ENCODE measurements at places on chromosomes 3 and 15. TPM values are rescaled to one million over a fixed set of nuclear protein-coding genes. Genes with fewer than 3 reads are reported as not detected.

UNC45A gene
- 101 TPM for total RNA-seq

SERPINI2 gene
- not detected for total RNA-seq

MOBP gene
- under 0.01 TPM for total RNA-seq

CNOT10 gene
- total RNA-seq = 23.4 TPM

MAGEL2 gene
- under 0.01 TPM for total RNA-seq

ST8SIA2 gene
- total RNA-seq = under 0.01 TPM

SERPINI1 gene
- total RNA-seq = 2.9 TPM

ERICH6 gene
- total RNA-seq = under 0.01 TPM

APOD gene
- total RNA-seq = 1.4 TPM

GPR87 gene
- under 0.01 TPM for total RNA-seq

PIERCE2 gene
- 2.1 TPM for total RNA-seq

TAMM41 gene
- total RNA-seq = 3.7 TPM

CLDN16 gene
- total RNA-seq = 0.38 TPM

TLR9 gene
- not detected for total RNA-seq

IL16 gene
- total RNA-seq = not detected

GPR171 gene
- total RNA-seq = not detected

DUOXA2 gene
- total RNA-seq = not detected

ABCF3 gene
- 81.5 TPM for total RNA-seq

SLC12A8 gene
- total RNA-seq = 12.4 TPM

RAB5A gene
- total RNA-seq = 62.0 TPM

GNAT1 gene
- total RNA-seq = not detected

TRPM1 gene
- not detected for total RNA-seq

ALDH1A3 gene
- 287 TPM for total RNA-seq

GADL1 gene
- under 0.01 TPM for total RNA-seq

IQGAP1 gene
- 222 TPM for total RNA-seq

DNAJA4 gene
- total RNA-seq = 3.4 TPM

OXTR gene
- 29.9 TPM for total RNA-seq

WNT7A gene
- not detected for total RNA-seq

SAMD7 gene
- total RNA-seq = not detected

BAHD1 gene
- total RNA-seq = 3.4 TPM

MORC1 gene
- not detected for total RNA-seq

CLSTN2 gene
- 1.3 TPM for total RNA-seq

TXNRD3 gene
- total RNA-seq = 9.0 TPM

MKRN2OS gene
- total RNA-seq = not detected

TMEM207 gene
- total RNA-seq = not detected

Measured in regular cardiac myocyte (primary cell).